ENCODE measurements at places on chromosomes 16 and 17.

DNA sequence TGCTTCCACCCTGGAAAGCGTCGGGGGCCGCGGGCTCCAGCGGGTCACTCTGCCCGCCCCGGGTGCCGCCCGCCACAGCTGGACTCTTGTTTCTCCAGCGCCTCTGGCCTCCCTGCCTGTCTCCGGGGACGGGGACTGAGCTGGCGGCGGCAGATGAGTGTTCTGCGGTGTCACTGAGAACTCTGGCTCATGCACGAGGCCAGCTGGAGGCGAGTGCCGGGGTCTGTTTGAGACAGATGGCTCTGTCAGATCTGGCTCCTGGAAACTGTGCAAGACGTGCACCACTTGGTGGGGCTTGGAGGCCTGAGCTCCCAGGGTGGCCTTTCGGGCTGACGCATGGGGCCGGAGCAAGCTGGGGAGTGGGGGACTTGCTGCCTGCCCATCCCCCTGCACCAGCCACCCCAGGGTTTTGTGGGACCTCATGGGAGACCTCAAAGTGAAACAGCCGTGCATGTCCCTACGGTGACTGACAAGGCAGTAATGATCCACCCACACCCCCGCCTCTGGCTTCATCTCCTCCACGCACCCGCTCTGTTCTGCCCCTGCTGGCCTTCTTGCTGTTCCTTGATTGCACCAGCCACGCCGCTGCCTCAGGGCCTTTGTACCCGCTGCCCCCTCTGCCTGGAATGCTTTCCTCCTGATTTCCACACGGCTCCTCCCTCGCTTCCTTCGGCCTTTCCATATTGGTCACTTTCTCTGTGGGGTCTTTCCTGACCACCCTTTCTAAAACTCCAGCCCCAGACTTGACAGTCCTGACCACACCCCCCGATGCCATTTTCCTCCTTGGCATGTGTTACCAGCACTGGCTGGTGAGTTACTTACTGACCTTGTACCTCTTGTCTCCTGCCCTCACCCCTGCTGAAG lies 174.9 kb upstream of the CIBAR2 start:
- DNase-seq: no peak

DNA sequence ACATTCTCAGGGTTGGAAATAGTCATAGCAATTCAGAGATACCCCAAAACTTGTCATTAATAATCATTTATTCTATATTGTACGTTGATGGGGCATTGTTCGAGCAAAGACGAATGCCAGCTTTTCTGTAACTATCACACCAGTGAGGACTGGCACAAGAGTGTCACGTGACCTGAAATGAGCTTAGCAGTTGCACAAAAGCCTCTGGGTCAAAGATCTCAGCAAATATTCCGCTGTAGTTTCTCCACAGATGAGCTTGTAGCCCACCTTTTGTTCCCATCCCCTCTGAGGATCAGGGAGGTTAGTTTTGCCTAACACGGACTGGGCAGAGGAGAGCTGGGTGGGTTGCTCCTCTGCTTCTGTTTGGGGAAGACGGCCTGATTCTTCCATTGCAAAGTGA lies 18.2 kb downstream of the IRX3 start:
- no peak for DNase-seq

DNA sequence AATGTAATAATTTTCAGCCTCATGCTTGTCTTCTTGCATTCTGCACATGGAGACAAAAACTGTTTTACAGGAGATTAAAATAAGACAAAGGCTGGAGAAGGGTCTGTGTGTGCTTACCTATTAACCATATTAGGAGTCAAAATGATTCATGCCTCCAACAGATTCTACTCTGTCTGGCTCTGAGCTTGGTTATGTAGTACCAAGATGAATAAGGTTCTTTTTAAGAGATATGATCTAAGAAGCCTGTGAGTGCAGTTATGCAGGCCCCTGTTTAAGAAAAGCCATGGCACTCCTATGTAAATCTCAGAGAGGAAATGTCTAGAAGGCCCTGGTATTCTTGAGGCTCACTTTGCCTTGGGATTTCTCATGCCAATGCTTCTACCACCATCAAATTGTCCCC lies 486.6 kb upstream of the CDH11 start:
- DNase-seq: no peak

GRCh38 chr17:6177941-6178694 lies 107.9 kb downstream of the WSCD1 start:
- DNase-seq: no peak

DNA sequence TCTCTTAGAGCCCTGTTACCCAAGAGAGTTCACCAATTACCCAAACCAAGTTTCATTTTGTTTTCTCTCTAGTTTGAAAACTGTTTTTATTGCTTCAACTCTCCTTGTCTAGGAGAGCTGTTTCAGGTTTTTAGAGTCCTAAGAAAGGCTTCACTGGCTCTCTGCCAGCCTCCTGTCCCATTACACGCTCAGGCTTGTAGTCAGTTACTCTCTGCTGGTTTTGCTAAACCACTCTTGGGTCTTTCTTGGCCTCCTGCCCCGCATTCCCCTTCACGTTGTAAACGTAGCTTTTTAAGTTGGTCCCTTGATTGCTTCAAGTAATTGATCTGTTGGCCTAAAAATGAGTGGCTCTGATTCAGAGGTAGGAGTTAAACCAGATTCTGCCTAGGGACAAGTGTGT lies 529.1 kb downstream of the MAF start:
- DNase-seq: no peak

- DNase-seq: no peak
Observed at GRCh38 chr16:84730406-84731106, 30.8 kb downstream of the USP10 start.

DNA sequence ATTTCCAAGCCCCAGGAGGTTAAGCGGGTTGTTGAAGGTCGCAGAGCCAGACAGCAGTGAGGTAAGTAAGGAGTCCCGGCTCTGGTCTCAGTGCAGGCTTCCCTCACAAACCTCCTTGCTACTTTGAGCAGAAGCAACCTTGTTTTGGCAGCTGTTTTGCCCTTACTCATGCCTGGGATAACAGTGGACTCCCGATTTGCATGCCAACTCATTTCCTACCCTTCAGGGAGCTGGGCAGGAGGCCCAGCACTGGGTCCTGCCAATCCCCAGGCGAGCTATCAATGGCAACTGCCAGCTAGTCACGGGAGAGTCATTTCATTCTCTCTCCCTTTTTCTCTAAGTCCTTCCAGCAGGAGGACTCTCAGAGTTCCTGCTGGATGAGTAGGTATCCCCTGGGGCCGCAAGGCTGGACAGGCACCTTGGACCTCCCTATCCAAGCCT lies 72.0 kb upstream of the KSR1 start:
- DNase-seq: no peak

DNA sequence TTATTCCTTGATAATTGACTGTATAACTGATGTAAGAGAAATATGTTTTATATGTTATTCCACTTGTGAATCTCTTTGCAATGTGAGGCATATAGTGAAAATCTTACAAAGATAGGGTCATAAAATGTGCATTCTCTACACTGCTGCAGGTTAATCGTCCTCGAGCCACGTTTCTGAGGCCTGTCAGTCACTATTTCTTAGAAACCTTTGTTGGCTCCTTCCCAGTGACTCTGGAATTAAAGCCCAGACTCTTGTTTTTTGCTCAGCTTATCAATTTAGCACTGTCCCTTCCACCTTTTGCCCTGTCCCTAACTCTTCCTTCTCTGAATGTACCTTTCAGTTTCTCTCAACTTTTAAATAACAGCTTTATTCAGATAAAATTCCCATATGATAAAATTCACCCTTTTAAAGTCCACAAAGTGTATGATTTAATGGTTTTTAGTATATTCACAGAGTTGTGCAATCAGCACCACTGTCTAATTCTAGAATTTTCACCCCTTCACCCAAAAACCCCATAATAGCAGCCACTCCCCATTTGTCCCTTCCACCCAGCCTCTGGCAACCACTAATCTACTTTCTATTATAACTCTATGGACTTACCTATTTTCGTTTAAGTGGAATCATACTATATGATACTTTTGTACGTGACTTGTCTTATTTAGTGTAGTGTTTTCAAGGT lies 8.6 kb downstream of the TNRC6A start:
- DNase-seq: no peak

GRCh38 chr17:78759203-78759968 lies 22.7 kb downstream of the CYTH1 start:
- no peak for DNase-seq

DNA sequence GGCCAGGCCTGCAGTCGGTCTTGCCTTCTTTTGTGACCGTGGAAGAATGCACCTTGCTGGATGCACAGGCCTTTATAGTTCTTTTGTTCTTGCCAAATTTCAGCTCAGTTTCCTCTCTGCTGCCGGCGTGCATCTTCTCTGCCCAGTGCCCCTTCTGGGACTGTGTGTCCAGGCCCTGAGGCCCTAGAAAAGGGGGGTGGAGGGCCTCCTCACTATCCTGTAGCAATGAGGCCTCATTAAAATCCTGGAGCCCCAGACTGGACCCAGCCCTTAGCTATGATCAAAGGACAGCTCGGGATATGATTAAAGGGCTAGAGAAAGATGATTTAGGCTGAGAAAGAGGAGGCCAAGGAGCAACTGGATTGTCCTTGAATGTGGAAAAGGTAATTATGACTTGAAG lies 229.8 kb downstream of the SEC14L1 start:
- no peak for DNase-seq

DNA sequence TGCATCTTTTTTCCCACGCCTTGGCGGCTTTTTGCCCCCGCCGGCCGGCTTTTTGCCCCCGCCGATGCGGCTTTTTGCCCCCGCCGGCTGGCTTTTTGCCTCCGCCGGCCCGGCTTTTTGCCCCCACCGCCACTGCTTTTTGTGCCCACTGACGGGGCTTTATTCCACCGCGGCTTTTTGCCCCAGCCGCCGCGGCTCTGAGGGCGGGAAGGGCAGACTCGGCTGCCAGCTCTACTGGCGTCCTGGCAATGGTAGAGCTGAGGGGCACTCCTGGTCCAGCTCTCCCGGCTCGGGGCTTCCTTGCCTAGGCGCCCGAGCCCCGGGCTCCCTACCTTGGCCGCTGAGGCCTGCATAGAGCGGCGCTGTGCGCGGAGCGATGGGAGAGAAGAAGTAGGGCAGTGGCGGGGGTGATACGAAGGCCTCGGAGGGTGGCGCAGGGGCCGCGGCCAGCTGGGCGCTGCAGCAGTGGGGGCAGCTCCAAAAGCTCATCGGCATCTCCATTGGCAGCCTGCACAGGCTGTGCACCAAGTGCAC lies 591.4 kb downstream of the TP53TG3F start:
- no peak for DNase-seq

DNA sequence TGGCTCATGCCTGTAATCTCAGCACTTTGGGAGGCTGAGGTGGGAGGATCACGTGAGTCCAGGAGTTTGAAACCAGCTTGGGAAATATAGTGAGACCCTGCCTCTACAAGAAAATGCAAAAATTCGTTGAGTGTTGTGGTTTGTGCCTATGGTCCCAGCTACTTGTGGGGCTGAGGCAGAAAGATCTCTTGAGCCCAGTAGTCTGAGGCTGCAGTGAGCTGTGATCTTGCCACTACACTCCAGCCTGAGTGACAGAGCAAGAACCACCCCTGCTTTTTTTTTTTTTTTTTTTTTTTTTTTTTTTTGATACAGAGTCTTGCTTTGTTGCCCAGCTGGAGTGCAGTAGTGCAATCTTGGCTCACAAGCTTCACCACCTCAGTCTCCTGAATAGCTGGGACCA lies 34.0 kb downstream of the ITGB3 start:
- DNase-seq: no peak

DNA sequence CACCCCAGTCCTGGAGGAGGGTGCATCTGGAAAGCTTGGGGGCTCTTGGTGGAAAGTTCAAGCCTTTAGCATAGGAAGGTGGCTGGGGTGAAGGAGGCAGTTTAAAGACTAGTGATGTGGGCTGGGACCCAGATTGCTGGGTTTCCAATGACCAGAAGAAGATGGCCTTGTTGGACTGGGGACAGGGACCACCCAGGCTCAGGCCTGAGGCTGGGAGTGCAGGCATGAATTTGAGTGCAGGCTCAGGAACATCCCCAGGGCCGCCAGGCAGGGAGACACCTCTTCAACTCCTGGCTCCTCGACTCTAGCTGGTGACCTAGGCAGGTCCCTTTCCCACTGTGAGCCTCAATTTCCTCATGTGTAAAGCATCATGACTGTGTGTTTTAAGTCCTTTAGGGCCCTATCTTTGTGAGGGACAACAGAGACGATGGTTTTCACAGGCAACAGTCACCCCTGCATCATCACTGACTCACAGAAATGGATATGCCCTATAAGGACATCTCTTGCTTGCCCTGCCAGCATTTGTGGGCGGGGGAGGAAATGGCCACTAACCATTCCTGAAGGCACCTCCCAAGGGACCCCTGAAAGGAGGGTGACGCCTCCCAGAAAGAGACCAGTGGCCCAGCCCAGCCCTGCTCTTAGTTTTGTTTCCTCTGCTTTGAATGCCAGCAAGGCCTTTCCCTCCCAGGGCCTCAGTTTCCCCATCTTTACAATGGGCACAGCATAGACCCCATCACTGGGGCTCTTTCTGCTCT lies 11.1 kb downstream of the NLRC5 start:
- no peak for DNase-seq

DNA sequence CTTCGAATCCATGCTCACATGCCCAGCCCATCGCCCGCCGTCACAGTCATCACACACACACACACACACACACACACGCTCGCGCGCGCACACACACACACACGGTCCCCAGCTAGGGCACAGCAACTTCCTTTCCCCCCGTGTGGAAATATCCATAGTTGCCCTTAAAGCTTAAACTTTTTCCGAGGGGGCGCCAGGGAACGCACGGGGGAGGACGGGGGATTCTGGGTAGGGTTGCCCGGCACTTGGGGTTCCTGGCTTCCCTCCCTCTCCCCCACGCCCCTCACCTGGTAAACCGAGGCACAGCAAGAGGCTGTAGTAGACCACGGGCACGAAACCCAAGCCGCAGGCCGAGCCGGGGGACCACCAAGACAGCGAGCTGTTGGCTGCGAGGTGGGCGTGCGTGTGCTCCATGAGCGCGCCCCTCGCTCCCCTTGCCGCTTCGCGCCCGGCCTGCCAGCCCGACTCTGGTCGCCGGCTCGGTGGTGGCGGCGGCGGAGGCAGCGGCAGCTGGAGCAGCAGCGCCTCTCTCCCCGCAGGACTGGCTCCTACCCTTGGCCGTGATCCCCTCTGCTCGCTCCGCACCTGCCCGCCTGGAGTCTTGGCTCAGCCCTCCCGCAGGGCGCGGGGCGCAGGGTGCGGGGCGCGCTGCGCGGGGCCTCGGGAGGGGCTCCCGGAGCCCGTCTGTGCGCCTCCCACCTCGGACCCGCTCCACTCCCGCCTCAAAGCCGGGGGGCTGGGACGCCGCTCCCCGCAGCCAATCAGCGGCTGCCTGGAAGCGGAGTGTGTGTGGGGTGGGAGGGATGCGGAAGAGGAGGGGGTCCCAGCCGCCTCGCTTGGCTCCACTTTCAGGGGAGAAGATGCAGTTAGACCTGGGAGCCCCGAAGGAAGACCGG lies at the start of gene GPR139:
Gene GPR139 (minus strand): TSS at position 688 of the 896 bp plus-strand sequence. CDS start 274 bp downstream, at position 414.
- no peak for DNase-seq

DNA sequence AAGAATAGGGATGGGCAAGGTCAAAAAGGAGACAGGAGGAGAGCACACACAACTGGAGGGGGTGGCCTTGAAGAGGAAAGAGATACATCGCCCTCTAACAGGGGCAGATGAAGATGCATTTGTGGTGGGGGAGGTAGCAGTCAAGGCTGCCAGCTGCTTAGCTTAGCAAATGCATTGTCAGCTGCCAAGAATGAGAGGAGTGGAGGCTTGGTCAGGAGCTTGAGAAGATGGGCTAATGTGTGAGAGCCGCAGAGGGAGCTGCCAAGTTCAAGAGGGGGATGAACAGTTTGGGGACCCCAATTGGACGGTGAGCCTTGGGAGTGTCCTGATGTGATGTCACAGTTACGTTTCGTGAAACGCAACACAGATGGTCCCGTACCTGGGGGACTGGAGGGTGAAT lies 28.9 kb upstream of the GNA13 start:
- DNase-seq: no peak
